ENCODE measurements at places on chromosomes 16 and 17.

GRCh38 chr17:45258981-45259380 is 2.9 kb downstream of the SPATA32 start:
- no peak for DNase-seq

DNA sequence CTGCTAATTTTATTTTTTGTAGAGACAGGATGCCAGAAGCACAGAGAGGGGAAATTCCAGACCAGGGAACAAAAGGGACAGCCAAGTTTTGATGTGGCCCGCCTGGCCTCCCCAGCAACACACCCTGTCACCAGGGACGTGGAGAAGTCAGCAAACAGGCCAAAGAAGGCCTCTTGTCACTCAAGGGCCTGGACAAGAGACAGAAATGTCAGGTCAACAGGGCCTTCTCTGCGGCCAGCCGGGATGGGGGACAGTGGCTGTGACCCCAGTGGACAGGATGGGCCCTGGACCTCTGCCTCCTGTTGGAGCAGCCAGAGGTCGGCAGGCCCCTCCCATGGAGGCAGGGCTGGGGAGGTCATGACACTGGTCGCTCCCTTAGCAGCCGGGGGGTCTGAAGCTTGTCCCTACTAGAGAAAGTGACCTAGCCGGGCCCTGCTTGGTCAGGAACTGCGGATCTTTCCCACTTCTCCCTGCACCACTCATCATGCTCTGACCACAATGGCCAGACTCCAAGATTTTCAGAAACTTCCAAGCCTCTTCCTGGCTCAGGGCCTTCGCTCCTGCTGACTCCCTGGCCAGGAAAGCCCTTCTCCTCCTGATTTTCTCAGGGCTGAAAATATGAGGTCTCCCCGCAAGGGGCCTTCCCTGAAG is 9.2 kb upstream of the TVP23A start:
- DNase-seq = peak; percentile 68

GRCh38 chr17:70288540-70289290 is 119.4 kb downstream of the KCNJ2 start:
- no peak for DNase-seq

- DNase-seq = no peak
Observed at GRCh38 chr16:78324649-78325285, 225.3 kb downstream of the WWOX start.

DNA sequence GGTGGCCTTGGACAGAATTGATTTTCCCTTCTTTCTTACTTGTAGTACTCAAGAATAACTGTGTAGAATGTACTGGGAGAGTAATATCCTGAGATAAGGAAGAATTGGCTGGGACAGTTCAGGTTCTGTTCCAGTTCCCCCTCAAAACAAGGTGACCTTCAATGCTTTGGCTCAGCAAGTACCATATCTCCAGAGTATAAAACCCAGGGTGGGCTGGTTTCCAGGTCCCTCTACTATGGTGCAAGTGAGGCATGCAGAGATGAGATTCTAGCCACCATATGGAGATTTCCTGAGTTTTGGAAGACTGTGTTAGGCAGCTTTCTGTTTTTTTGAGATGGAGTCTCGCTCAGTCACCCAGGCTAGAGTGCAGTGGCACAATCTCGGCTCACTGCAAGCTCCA is 18.1 kb upstream of the DLX3 start:
- no peak for DNase-seq

- DNase-seq = peak; percentile 60
Observed at GRCh38 chr16:88415713-88416323, 33.1 kb downstream of the ZNF469 start.

DNA sequence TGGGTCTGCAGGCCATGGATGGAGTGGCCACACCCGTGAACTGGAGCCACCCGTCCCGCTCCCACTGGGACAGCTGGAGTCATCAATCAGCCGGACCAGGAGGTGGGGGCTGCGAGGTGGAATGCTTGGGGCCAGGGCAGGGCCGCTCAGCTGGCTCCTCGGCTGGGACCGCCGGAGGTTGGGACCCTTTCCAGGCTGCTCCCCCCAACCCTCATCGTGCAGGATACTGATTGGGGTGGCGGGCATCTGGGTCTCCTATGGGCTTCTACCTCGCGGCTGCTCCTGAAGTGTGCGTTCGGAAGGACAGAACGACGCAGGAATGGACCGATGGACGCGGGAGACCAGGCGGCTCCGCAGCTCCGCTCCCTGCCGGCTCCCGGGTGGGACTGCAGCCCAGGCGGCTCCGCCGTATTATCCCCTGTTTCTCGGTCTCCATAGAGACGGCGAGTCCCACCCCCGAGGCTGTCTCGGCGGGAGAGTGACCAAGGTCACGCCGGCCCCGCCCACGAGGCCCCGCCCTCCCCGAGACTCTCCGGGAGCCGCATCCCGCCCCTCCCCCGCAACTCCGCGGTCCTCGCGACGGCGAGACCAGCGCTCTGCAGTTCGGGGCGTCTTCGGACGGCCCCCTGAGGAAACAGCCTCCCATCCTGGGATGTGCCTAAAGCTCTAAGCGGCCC is at the start of gene TPPP3:
Gene TPPP3, minus strand, starts transcription at position 388 of the 677 bp plus-strand sequence. CDS start 2,387 bp downstream, outside the sequence.
- peak; percentile 95 for DNase-seq

DNA sequence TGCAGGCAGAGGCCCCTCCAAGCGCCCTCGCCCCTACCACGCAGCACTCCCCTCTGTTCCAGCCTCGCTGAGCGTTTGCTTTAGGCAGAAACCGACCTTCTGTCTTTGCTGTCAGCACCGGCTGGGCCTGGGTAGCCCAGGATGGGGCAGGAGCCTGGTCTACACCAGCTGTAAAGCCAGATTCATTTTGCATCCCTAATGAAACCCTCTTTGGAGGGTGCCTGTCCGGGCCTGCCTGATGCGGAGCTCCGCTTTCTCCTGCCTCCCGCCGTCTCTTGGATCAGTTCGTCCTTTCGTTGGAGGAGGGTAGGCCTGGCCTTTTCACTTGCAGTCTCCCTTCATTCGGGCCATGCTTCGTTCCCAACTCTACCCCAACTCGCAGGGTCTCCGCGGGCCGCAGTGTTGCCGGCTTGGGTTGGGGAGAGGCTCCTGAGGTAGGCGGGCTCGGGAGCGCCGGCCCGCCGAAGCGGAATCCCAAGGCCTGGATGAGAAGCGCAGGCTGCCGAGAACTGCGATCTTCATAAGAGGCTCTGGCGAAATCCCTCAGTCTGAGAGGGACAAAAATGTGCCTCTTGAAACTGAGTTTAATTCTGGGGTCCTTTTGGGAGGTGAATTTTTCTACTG is 4.8 kb upstream of the HOXB8 start:
- DNase-seq = no peak

- DNase-seq = no peak
Observed at GRCh38 chr17:17109907-17110306, 67.7 kb downstream of the MPRIP start.

GRCh38 chr17:4858882-4859260 is 25.7 kb downstream of the MINK1 start:
- no peak for DNase-seq

DNA sequence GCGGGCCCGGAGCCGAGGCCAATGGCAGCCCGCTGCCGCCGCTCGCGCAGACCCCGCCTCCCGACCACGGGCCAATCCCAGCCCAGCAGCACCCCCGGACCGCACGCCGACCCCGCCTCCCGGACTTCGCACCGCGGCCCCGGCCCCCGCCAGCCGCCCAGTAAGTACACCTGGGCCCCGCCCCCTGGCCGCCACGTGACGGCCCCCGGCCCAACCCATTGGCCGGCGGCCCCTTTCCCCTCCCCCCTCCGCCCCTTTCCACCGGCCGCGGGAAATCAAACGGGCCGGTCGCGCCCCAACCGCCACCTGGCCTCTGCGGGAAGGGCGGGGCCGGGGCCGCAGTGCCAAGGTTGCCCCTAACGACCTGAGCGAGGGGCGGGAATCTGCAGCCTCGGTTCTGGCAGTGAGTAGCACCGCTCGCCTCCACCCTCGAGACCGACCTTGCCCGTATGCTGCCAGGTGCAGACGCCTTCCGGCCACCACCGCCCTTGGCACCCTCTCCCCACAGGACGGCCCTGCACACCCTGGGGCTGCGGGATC is at the start of gene YBX2:
Gene YBX2, minus strand, starts transcription at position 26 of the 540 bp plus-strand sequence. CDS start 139 bp downstream, outside the sequence.
- DNase-seq = peak; percentile 75

All from eye (tissue), 1 donor.